Skeletal muscle cell (primary cell): ENCODE measurements at places on chromosomes 7 and 10.

GRCh38 chr10:78960316-78960800 lies 108.4 kb upstream of the ZMIZ1 start:
- DNase-seq, result peak; percentile 67

- peak; percentile 25 for DNase-seq
Observed at GRCh38 chr7:114759347-114760062, 162.4 kb upstream of the MDFIC start.

- DNase-seq, result no peak
Observed at GRCh38 chr10:5628451-5629302, 37.7 kb downstream of the ASB13 start.

GRCh38 chr10:124569623-124570470 lies 108.2 kb downstream of the LHPP start:
- DNase-seq, result no peak

- DNase-seq, result peak; percentile 43
Observed at GRCh38 chr10:69866688-69867461, 65.2 kb downstream of the COL13A1 start.

GRCh38 chr10:102220612-102221011 lies 5.5 kb upstream of the ELOVL3 start:
- no peak for DNase-seq

DNA sequence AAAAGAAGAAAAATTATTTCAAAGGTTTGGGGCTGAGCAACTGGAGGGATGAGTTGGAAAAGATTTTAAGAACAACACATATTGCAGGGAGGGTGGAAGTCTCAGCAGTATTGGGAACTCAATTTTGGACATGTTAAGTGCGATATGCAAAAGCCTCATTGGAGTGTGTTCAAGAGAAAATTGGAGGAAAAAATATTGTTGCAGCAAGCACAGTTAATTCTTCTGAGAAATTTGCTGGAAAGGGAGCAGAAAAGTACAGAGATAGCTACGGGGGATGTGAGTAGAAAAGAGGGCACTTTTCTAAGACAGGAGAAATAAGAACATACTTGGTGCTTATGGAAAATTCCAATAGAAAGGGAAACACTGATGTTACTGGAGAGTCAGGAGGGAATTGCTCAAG lies 59.8 kb upstream of the MAGI2 start:
- no peak for DNase-seq

GRCh38 chr7:27088002-27088922 lies 7.5 kb downstream of the HOXA1 start:
- DNase-seq, result no peak
